ENCODE measurements at places on chromosomes 6 and 20.

- no peak for DNase-seq
These were observed 9.9 kb downstream of the PPP1R16B start for GRCh38 chr20:38815446-38815845.

DNA sequence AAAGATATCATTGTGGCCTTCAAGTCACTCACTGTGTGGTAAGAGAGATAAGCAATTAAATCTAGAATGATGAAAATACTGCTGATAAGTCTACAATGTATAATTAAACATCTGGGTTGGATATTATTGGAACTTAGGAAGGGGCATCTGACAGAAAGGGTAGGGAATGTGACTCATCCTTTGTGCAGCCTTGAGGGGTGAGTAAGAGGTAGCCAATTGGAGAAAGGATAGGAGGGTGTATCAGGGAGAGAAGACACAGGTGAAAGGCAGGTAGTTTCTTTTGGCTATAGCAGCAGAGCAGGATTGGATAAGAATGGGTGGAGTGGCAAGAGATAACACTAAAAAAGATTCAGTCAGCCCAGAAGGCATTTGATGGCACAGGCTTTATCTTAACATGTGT lies 182.0 kb downstream of the COL21A1 start:
- no peak for DNase-seq

GRCh38 chr6:124671324-124671723 lies 290.9 kb upstream of the RNF217 start:
- DNase-seq = no peak

DNA sequence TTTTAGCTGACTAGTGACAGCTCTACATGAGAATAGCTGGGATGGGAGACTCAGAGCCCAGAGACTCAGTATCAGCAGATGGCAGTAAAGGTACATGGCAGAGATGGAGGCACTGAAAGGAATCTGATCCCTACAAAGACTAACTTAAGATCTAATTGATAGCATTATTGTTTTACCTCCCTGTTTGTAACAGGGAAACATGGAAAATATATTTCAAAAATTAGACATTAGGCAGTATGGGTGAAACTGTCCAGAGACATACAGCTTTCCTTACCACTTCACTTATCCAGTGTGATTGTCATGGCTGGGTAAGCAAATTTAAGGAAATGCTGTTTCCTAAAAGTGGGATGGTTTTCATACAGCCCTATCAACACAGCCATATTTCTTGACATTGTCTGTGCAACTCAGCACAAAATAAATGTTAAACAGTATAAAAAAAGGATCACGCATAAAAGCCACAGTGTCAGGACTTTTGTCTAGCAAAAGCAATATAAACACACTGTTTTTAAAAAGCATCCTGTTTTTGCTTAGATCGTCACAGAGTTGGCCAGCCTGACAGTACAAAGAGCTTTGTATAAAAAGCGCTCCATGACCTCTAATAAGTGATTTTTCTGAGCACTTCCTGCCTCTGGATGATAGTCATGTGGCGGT lies 376.9 kb downstream of the PHF3 start:
- peak; percentile 63 for DNase-seq
